Stimulated activated CD8-positive, alpha-beta memory T cell treated with anti-CD3 and anti-CD28 coated beads, Interleukin-4, amount 100 ng/mL, for 1 hour (primary cell): ENCODE measurements at places on chromosomes 13 and 19.
A peak's percentile ranks its signal among the peaks of the same experiment; 100 is the strongest.

GRCh38 chr19:5048727-5049553, 80.0 kb downstream of the KDM4B start:
- DNase-seq = no peak

DNA sequence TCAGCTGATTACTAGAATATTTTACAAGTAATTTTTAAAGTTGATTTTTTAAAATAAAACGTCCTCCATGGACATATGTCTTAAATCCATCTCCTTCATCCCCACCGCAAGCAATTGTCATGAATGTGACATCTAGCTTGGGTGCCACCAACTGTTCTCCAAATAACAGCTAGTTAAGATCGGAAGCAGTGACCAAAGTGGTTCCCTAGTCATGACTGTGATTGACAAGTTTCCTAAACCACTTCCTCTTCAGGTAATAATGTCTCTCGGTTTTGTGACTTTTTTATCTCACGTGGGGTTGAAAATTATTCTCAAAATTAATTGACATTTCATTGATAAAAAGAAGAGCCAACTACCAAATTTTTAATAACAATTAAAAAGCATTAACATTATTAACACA, 135.3 kb upstream of the MIR17HG start:
- DNase-seq = no peak

- no peak for DNase-seq
These were observed 7.3 kb downstream of the PIAS4 start for GRCh38 chr19:4014541-4015491.

DNA sequence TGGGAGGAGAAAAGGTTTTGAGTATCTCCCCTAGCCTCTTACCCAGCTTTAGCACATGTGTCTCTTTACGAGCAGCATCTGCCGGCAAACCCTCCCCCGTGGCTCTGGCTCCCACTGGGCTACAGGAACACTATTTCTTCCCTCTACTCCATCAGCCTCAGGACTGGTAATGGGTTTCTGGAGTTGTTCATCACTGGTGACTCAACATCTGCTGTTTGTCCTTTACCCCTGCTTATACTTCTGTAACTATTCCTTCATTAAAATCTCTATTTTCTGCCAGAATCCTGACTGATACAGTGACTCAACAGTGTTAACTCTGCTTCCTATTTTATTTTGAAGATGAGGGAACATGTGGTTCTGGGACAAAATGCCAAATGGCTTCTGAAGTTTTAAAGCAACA, 437.3 kb upstream of the HTR2A start:
- no peak for DNase-seq

DNA sequence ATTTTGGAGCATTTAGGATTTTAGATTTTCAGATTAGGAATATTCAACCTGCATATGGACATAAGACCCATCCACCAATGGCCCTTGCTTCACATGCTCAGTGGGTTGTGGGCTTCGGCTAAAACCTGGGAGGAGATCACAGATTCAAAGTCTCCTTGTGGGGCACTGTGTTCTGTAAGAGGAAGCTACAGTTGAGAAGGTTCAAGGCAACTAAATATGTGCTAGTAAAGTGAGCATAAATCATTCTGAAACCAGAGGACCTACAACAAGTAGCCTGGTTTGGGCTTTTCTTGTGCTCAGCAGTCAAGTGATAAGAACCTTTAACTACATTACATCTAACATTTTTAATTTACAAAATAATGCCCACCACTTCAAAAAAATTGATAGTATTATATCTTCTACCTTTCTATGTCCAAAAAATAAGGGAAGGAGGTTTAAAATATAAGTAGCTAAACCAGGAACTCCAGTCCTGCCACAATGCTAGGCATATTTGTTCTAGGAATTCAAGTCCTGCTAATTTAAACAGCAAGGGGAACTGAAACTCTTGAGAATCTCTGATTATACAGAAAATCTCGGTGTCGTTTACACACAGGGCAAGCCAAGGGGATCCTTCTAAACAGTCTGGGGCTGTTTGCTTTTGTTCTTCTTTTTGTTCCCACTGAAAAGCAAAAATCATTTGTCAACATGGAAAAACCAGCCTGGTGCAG, 36.6 kb downstream of the FOXO1 start:
- DNase-seq = no peak

- DNase-seq = peak; percentile 92
These were observed at the start of gene SPATA13 for GRCh38 chr13:24160458-24161009. Gene SPATA13, plus strand, starts transcription at chr13:24160720. Its CDS starts 62,210 bp downstream, at chr13:24222930.

- DNase-seq = no peak
These were observed 12.8 kb upstream of the GTF2F2 start for GRCh38 chr13:45107539-45107938.

- DNase-seq = no peak
These were observed 12.8 kb downstream of the ZNF254 start for GRCh38 chr19:24099829-24100228.

DNA sequence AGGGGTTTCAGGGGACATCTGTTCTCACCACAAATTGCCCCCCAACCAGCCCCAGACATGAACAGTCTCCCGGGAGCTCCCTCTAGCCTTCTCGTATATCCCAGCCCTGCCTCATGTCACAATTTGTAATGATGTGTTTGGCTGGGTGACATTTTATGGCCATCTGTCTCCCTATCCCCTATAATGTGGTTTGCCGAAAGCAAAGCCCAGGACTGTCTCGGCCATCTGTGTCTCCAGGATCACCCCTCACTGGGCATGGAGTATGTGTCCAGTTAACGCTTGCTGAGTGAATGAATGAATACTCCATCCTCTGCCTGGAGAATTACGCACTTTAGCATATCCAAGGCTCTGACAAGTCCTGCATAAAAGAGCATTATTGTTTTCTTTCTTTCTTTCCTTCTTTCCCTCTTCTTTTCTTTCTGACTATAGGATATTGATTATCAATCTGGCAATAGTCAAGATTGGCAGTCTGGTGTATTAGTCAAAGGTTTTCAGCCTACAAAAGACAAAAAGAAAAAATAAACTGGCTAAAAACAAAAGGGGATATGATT, 15.1 kb downstream of the HPN start:
- DNase-seq = no peak

GRCh38 chr13:68834375-68834774, 1273.3 kb upstream of the ATXN8OS start:
- no peak for DNase-seq

DNA sequence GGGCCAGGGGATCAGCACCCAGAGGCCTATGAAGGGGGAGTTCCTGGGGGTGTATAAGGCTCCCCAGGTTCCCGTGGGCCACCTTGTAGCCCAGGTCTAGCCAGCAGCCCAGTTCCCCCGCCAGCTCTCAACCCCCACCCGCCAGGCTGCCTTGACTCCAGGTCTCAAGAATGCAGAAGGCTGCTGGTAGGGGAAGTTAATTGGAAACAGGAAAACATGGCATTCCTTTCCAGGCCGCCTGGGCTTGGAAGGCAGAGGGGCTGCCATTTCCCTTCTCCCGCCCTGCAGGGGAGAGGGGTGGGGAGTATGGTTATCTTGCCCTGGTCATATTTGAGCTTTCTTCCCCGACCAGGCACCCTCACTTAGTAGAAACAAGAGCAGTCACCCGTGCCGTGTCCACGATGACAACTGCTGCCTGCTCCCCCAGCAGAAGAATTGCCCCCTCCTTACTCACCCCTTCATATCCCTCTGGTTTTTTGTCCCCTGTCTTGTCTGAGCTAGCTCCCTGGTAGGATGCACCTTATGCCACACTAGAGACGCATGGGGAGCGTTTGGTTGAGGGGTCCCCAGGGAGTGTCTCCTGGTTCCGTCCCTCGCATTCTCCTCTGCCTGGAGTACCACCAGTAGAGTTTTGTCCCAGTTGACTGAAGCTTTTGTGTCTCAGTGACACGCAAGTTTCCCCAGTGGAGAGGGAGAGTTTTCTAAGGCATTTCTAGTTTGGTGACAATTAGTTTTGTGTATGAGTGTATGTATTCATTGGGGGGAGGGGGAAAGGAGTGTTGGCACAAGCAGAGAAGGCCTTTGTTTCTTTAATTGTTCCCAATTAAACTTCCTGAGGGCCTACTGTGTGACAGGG, 4.5 kb downstream of the BICRA start:
- no peak for DNase-seq

- no peak for DNase-seq
These were observed 489.7 kb downstream of the RFC3 start for GRCh38 chr13:34307607-34308006.

DNA sequence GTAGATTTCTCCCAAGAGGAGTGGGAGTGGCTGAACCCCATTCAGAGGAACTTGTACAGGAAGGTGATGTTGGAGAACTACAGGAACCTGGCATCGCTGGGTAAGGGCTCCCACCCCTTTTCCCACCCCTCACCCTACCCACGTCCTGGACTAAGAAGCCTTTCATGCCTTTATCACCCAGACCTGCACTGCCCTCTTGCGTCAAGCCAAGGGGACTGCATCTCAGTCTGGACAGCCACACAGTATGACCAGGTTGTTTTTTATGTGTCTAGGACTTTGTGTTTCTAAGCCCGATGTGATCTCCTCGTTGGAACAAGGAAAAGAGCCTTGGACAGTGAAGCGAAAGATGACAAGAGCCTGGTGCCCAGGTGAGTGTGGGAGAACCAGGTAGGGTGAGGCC, 8.8 kb downstream of the ZFP28 start:
- DNase-seq = no peak

- no peak for DNase-seq
These were observed 35.1 kb downstream of the ZNF433 start for GRCh38 chr19:12000152-12000981.

- peak; percentile 91 for DNase-seq
These were observed at the start of gene NOSIP for GRCh38 chr19:49580264-49581006. Gene NOSIP, minus strand, starts transcription at chr19:49580556. Its CDS starts 19,865 bp downstream, at chr19:49560691.

GRCh38 chr13:60328073-60328472, 68.9 kb upstream of the TDRD3 start:
- no peak for DNase-seq

DNA sequence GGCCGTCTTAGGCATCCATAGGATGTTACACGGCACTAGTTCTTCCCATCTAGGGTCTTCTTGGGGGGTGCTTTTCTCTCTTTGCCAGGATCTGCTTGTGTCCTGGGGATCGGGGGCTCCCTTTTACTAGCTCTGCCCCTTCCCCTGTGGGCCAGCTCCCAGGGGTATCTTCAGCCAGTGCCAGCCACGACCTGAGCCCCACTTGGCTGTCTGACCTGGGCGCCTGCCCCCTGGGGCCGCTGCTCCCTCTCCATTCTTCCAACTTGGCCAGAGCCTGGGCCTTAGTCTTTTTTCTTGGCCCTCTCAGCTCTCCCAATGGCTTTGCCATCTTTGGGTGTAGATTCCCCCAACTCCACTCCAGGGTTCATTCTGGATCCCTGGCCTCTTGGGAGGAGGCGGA, 3.1 kb downstream of the PRKACA start:
- no peak for DNase-seq

DNA sequence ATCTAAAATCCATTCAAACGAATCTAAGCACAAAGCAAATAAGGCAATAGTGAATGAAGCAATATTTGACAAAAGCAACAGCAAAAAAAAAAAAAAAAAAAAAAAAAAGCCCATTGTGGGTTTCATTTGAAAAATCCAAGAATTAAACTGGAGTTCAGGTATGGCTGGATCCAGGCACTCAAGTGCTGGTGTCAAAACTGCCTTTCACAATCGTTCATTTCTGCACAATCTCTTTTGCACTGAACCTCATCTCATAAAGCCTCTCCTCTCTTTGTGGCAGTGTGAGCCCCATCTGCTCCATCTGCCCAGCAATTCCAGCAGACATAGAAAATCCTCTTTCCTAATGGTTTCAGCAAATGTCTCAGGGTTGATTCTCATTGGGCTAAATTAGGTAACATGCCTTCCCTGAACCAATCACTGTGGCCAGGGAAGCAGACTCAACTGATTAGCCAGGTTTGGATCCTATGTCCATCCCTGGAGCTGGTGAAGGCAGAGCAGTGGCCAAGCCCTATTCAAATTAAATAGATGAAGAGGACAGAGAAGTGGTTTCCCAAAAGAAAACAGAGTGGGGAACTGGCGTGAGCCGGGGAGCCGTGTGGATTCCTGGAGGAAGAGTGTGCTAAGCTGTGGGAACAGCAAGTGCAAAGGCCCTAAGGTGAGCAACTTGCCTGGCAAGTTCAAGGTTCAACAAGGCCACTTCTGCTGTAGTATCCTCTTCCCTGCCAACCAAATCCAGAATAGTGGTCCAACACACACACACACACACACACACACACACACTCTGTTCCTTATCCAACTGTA, 1.2 kb upstream of the HIF3A start:
- no peak for DNase-seq

DNA sequence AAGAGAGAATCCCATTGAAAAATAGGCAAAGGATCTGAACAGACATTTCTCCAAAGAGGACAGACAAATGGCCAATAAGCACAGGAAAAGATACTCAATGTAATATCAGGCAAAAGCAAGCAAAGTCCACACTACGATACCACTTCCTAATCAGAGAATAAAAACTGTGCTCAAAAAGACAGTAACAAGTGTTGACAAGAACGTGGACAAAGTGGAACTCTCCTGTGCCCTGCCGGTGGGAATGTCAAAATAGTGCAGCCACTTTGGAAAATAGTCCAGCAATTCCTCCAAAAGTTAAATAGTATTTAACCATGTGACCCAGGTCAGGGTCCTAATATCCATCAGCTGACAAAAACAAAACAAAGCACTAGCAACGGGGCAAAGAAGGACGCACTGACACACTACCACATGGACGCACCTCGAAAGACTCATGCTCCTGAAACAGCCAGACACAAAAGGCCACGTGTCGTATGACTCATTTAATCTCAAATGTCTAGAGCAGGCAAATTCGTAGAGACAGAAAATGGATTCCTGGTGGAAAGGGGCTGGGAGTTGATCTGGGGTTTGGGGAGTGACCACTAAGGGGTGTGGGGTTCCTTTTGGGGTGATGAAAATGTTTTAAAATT, 5.2 kb downstream of the MIER2 start:
- DNase-seq = no peak
